T1000 (cell line): ENCODE measurements at places on chromosomes 2 and 18.

- DNase-seq: no peak
Measured at GRCh38 chr18:9571546-9571945, 42.8 kb downstream of the PPP4R1 start.

- DNase-seq: no peak
Measured at GRCh38 chr2:86453836-86454235, 12.7 kb downstream of the KDM3A start.

DNA sequence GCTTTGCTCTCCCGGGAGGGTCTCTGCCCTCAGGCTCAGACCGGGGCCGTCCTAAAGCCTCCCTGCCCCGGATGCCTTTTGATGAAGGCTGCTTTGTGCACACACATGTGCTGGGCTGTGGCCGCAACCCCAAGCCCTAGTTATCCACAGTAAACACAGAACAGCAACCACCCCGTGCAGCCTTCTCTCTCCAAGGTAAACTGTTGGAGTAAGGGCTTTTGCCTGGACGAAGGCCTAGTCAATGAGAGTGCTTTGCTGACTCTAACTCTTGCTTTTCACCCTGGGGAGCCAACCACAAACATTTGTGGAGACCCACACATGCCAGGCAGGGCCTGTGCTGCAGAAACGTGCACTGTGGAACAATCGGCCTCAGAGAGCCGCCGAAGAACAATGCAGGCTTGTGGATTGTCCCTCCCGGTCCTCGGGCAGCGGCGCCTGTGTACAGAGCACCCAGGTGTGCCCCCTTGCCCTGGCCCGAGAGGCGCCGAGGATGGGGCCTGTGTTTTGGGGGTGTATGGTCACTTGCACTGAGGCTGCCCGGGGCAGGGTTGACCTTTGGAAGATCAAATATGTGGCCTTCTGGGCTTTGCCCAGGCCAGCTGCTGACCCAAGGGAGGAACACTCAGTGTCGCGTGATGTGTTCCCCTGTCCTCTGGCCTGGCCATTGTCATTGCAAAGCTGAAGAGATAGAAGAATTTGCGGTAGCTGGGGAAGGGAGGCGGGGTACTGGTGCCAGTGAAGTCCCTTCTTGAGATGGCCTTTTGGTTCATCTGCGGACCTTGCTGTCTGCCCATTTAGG, 37.0 kb downstream of the CTIF start:
- no peak for DNase-seq

GRCh38 chr2:165815299-165816141, 21.5 kb upstream of the GALNT3 start:
- DNase-seq: no peak

DNA sequence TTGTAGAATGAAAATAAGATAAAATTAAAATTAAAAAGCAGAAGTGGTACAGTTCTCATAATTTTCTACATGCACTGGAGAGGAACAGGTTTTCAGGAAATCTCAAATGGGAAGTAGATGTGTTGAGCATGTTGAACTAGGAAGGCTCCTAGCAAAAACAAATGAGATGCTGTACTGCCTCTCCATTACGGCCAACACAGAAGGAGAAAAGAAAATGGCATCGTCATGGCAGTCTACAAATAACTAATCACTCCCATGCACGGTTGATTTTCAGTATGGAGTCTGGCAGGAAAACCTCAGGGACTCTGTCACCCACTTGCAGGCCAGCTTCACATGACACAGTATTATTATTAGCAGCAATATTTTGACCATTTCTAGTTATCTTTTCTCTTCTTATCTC, 278.7 kb downstream of the NRXN1 start:
- no peak for DNase-seq

DNA sequence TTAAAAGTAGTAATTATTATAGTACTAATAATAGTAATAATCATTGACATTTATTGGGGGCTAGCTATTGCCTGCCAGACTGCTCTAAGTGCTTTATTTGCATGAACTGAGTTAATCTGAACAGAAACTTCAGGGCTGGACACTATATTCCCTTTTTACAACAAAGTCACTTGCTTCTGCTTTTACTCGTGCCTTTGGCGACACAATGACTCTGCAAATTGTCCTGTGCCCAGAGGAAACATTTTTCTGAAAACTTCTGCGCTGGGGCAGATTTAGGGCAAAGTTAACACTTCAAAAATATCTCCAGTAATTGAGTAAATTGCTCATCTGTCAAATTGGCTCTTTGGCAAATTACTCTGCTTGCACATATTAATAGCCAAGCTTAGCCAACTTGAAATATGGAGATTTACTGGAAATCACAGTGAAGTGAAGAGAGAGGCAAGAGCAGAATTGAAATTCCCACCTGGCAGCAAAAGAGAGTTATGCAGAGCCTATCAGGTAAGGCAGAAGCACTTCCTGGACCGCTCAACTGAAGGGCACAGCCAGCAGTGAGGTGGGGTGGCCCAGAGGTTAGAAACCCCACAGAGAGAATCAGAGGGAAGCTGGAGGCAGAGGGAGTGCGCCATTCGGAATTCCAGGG, 36.3 kb downstream of the BMP10 start:
- DNase-seq: no peak

DNA sequence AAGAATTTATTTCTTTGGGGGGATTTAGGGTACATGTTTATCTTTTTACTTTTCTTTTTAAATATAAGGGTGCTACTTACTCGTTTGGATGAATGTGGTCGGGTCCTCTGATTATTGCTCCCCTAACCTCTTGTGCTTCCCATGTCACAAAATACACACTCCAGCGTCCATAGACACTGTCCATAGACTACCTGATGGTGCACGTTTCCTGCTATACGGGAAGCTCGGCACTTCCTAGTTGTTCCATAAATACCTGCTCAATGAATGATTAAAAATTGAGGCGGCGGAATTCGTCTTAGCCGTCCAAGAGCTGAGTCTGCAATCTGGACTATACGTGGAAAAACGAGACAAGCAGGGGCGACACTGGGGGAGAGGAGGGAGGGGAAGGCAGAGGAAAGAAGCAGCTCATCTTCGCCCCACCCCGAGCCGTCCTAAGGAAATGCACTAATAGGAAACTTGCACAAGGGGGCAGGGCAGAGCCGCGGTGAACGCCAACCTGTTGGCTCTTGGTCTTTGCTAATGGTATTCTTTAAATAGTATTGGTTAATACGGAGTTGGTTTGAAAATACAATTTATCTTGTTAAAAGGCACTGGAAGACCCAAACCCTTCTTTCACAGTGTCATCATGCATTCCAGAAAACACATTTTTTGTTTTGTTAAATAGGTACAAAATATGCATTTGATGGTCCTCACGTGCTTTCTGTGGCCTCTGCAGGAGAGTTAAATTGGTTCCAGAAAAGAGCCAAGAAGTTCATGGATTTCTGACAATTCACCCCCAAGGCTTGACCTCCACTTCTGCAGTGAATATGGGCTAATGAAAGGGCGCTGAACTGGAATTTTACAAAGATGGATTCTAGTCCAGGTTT, 73.0 kb upstream of the KCTD1 start:
- DNase-seq: no peak

GRCh38 chr2:29700560-29700959, 220.8 kb downstream of the ALK start:
- DNase-seq: no peak

- no peak for DNase-seq
Measured at GRCh38 chr2:217337771-217338170, 477.9 kb upstream of the TNP1 start.

DNA sequence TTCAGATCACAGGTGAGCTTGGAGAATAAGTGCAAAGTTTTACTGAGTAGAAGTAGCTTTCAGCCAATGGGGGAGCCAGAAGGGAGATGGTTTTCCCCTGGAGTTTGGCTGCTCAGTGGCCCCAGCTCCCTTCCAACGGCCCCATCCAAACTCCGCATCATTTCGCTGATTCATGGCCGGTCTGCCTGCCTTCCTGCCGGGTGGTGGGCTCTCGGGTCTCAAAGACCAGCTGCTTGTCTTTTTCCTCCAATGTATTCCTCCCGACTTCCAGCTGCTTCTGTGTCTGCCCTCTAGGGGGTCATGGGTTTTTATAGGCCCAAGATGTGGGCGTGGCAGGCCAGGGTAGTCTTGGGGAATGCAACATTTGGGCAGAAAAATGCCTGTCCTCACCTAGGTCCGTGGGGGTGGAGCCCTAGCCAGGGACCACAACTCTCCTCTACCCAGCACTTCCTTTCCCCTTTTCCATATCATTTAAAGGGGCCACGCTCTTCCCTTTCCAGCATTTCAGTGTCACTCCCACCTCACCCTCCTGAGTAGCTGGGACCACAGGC, 73.5 kb downstream of the MEX3C start:
- no peak for DNase-seq

DNA sequence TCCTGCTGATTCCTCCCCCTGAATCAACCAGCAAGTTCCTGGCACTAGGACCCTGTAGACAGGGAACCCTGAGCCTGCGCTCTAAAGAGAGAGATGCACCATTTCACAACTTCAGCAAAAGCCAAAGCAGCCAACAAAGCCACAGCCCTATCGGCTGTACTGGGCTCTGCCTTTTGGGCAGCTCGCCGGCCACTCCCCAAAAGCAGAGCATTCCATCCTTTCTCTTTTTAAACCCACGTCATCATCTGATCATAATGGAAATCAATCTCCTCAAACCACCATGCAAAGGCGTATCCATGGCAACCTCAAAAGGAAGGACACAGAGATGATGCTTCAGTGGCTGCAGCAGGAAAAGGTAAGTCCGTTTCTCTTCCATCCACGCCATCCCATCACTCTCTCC, 5.3 kb upstream of the DCTN1 start:
- DNase-seq: no peak

- DNase-seq: no peak
Measured at GRCh38 chr18:45557287-45557686, 58.0 kb upstream of the SLC14A2 start.

GRCh38 chr2:109058191-109058632, 69.2 kb upstream of the EDAR start:
- no peak for DNase-seq

- DNase-seq: no peak
Measured at GRCh38 chr2:158935617-158936016, 32.8 kb upstream of the TANC1 start.

- no peak for DNase-seq
Measured at GRCh38 chr2:25822190-25823117, 55.8 kb downstream of the ASXL2 start.

GRCh38 chr2:127101756-127102477, 5.0 kb downstream of the BIN1 start:
- DNase-seq: no peak

GRCh38 chr2:102736110-102736409, 25.8 kb upstream of the TMEM182 start:
- DNase-seq: no peak

- no peak for DNase-seq
Measured at GRCh38 chr18:22977847-22978701, 44.9 kb downstream of the RBBP8 start.

DNA sequence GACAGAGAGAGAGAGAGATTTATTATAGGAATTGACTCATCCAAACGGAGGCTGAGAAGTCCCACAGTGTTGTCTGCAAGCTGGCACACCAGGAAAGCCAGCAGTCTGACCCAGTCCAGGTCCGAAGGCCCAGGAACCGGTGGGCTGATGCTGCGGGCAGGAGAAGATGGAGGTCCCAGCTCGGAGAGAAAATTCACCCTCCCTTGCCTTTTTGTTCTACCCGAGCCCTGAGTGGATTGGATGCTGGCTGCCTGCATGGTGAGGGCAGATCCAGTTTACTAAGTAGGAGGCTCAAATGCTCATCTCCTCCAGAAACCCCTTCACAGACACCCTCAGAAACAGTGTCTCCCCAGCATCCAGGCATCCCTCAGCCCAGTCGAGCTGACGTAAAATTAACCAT, 22.2 kb upstream of the STK25 start:
- no peak for DNase-seq
